ENCODE measurements at places on chromosomes 6 and 20.

DNA sequence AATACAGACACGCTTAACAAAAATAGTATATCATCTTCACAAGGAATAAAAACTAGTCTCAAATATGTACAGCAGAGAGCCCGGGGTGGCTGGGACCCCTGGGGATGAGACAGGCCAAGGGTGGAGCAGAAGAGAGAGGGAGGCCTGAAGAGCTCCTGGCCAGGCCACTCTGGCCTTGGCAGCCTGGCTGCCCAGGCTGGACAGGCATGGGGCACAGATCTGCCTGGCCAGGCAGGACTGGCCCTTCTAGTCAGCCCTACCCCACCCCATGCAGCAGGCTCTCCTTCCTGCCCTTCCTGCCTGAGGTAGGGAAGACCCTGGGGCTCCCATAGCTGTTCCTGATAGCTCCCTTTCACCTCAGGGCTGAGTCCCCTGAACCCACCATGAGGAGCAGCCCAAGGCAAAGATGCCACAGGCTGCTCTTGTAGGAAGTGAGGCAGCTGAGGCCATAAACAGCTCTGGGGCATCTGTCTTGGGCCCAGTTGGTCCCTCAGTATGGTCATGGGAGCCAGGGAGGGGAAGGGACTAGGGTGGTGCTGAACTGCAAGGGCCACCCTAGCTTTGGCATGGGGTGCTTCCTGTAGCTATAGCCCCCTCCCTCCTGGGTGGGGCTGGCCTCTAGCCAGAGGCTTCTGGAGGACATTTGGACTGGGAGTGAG, 27.1 kb downstream of the COX4I2 start:
- no peak for DNase-seq

GRCh38 chr20:43937591-43937990, 22.9 kb downstream of the TOX2 start:
- DNase-seq, result no peak

GRCh38 chr20:53282217-53282955, 310.2 kb downstream of the TSHZ2 start:
- DNase-seq, result no peak

DNA sequence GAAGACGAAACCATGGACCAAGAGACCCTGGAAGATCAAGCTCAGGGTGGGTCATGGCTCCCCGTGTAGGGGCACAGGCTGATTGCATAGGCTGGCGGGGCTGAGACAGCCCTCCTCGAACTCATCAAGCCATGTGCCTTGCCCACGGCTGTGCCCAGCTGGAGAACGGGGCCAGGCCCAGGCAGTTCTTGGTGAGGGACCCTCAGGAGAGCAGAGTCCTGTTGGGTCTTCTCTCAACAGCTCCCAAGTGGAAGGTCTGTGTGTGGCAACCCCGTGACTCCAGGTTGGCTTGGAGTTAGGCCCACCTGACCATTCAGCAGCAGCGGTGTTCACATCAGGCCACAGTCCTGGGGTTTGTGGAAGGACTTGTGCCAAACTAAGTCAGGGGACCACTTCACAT, 276.5 kb downstream of the QKI start:
- DNase-seq, result no peak

- no peak for DNase-seq
Measured at GRCh38 chr20:62735331-62735821, 26.7 kb downstream of the NTSR1 start.

GRCh38 chr6:148523551-148523950, 180.9 kb downstream of the SASH1 start:
- DNase-seq, result no peak

DNA sequence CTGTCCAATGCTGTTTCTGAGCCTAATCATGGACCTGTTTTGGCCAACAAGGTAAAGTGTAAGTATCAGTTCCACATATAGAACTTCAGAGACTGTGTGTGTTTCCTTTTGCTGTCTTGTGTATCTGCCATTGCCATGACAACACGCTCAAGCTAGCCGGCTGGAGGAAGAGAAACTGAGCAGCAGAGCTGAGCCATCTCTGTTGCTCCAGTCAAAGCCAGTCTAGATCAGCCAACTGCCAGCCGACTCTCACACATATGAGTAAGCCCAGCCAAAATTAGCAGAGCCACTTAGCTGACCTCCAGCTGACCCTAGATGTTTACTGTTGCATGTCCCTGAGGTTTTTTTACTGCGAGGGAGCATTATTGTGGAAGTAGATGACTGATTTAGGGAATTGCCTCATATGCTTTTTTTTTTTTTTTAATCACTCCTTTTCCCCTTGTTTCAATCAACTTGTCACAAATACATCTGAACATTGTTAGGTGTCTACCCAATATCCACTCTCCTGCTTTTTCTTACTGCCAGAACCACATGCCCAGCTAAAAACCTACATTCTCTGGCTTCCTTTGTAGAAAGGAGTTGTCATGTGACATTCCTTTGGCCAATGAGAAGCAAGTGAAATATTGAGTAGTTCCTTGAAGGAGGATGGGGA, 304.3 kb upstream of the SUPT3H start:
- DNase-seq, result peak; percentile 95

GRCh38 chr6:87808005-87808757, 106.1 kb upstream of the AKIRIN2 start:
- no peak for DNase-seq

GRCh38 chr6:48883116-48883515, 579.9 kb downstream of the MMUT start:
- DNase-seq, result no peak

DNA sequence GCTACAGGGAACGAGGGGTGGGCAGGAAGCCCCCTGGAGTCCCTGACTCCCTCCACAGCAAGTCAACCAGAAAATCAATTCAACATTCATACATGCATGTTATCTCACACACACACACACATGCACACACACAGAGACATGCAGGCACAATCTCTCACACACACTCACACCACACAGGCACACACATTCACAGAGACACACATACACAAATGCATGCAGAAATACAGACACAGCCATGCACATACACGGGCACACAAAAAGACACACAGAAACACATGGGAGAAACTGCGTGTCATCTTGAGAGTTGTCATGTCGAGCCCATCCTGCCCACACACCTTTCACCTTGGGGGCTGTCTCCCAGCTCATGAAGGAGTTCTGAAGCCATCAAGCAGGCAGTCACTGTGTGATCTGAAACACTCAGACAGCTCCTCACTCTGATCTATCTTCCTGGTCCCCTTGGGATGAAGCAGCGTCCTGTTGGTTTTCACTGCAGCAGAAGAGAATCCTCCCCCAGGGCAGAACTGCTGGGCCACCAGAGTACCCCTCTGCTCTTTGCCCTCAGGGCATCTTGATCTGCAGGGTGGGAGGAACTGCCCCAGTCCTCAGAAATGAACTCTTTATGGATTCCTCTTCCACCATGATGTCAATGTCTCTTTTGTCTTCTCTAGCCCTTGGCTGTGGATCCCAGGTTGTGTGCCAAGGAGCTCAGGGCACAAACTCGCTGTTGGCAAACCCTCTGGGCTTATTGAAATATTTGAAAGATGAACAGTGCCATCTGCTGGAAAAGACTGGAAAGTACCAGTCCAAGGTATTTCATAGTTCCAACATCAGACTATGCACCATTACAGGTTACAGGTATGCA, 8.8 kb downstream of the RAET1L start:
- DNase-seq, result peak; percentile 70

GRCh38 chr20:21521596-21522480, 8.0 kb upstream of the NKX2-2 start:
- DNase-seq, result no peak

DNA sequence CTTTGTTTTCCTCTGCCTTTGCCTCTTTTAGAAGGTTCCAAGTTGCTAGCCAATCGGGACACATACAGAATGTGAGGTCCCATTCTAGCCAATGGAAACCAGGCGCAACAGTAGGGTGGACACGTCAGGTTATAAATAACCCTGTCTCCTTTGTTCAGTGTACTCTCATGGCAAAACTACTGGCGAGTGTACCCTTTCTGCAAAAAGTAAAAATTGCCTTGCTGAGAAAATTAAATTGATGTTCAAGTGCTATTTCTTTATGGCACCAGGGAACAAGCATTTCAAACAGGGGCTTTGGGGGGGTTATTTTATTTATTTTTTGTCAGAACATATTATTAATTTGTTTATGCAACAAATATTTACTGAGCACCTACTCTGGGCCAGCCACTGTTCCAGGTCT, 123.6 kb upstream of the SRSF6 start:
- no peak for DNase-seq

DNA sequence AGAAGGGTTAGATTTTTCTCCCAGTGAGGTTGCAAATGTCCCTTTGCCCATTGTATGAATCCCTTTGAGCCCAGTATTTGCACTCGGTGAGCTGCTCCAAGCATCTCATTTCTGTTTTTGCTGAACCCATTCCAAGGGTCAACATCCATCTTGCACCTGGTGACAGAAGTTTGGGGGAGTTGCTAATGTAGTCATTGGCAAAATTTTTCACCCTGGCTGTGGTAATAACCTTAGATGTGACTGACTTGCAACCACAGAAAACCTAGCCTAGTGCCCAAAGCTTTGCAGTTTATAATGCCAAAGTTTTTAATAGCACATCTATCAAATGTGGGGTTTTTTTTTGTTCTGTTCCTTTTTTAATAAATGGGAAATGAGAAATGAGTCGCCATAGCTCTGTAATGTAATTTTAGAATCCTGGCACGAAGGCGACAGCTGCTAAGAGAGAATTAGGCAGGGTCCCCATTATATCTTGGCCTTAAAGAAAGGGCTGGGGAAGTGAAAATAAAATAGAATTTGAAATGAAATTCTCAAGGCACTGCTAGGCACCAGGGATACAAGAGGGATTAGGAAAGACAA, 682.8 kb downstream of the KIF16B start:
- DNase-seq, result no peak

DNA sequence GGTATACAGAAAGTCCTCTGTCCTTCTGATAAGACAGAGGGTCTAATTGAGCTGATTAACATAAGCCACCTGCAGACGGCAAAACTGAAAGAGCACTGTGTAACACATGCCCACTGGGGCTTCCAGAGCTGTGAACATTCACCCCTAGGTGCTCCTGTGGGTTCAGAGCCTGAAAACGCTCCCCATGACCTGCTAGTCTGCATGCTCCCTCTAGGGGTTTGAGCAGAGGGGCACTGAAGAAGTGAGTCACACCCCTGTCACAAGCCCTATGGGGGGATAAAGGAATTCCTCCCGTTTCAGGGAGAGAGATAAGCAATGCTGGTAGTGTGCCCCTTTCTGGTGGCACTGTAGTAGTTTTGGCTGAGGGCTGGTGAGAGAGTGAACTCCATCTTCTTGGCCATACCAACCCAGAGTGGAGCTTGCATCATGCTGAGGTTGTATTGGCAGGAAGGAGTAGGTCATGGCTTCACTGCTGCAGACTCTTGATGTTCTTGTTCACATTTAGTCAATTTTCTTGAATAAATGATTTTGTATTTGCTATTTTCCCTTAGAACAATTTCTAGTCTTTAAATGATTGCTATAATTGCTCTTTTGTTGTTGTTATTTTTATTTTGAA, 637.5 kb upstream of the MAN1A1 start:
- DNase-seq, result no peak

- DNase-seq, result no peak
Measured at GRCh38 chr6:53293691-53294090, 55.1 kb downstream of the ELOVL5 start.

- no peak for DNase-seq
Measured at GRCh38 chr6:160742090-160742489, 40.0 kb downstream of the PLG start.

DNA sequence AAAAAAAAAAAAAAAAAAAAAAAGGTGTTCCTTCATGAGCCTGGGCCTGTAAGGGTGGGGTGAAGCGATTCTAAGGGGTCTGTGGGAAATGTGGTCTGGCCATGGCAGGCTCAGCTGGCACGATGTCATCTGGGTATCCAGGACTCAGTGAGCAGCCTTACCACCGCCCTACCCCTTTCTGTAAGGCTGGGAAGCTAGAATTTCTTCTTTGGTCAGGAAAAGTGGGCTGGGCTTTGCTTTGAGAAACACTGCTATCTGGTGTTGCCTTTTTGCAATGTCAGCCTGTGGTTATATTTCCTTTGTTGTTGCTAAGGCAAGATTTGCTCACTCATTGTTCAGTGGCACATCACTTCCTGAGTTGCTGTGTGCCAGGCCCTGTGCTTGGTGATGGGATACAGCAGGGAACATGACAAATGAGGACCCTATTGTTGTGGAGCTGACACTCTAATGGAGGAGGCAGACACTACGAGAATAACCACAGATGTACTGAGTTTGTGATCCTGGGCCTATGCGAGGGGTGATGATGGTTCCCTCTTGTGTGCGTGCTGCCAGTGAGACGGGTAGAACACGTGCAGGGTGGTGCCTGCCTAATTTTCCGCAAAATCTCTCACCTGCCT, 45.9 kb upstream of the ZNFX1 start:
- DNase-seq, result peak; percentile 69

DNA sequence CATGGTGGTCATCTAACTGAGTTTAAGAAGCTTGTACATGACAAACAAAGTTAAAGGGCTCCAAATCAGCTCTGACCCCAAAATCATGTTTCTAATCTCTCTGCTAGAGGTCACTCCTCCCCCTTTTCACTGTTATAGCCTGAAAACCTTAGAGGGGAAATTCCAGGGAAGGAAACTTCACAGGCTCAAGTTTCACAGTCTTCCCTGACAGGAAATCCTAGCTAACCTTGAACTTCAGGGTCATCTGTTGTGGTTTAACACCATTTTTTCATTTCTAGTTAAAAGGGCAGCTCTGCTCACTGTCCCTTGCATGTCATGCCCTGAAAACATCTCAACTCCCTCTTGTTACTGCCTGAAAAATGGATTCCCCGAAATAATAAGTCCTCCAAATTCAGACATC, 104.4 kb upstream of the BMP2 start:
- DNase-seq, result no peak

DNA sequence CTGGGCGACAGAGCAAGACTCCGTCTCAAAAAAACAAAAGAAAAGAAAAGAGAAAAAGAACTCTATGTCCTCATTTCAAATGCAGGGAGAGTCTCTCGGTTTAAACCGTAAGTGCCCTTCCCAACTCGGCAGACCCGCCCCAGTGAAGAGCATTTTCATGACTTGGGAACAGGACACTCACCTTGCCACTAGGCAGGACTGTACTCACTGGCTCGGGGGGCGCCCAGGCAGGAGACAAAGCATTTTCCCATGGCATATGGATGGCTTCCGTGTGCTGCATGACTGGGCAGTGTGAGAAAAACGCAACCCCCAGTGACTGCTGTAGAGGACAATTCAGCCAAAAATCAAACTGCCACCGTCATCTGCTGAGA, 23.7 kb upstream of the MRGBP start:
- no peak for DNase-seq

Data from RPMI8226 (cell line).